ENCODE measurements at places on chromosomes 2 and 18.
A peak's percentile ranks its signal among the peaks of the same experiment; 100 is the strongest.

DNA sequence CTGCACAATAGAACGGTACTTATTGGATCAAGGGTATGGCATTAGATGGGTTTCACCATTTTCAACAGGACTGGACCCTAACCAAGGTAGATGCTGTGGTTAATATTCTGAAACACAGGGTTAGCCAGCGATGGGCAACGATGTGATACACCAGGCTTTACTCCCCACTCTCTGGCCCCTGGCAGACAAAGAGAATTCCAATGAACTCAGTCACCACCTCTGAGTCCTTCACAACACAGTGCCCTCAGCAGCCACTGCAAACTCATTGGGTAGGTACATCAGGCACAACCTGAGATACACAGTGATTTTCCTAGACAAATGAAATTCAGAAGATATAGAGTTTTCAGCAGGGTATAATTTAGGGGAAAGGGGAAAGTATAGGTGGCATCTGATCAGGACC is 634.5 kb downstream of the ZEB2 start:
- DNase-seq, result no peak

- DNase-seq, result no peak
Observed at GRCh38 chr2:4903656-4904348, 788.4 kb upstream of the SOX11 start.

DNA sequence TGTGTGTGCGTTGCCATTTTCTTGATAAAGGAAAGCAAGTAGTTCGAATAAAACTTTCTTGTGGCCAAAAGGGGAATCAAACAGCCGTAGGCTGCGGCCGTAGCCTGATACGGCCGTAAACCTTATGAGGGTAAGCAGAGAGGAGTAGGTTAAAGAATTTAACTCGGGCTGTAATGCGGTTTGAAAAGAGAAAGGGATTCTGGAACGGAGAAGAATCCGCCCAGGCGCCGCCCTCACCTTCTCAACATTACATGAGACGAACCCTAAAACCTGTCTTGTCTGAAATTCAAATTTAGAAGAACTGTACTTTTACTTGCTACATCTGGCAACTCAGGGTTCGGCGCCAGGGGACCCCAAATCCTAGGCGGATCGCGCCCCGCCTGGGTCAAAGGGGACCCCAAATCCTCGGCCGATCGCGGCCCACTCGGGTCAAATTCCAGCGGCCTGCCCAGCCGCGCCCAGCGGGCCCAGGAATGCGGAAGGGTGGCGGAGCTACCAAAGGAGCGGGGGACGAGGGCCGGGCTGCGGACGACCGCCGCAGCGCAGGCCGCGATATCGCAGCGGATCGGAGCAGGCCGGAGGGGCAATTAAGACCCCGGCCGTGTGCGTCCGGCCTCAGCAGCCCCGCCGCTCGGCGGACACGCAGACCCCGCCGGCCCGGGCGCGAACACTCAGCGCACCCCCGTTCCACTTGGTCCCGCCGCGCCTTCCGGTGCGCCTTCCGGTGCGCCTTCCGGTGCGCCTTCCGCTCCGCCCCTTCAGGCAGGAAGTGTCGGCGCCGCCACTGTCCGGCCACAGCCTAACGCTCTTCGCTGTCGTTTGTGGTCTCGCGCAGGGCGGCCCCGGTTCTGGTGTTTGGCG is at the start of gene MYL12B:
Gene MYL12B, plus strand, starts transcription at position 761 of the 861 bp plus-strand sequence. CDS start 10,766 bp downstream, outside the sequence.
- peak; percentile 67 for DNase-seq

- DNase-seq, result no peak
Observed at GRCh38 chr2:44932079-44932478, 9.4 kb upstream of the SIX3 start.

- no peak for DNase-seq
Observed at GRCh38 chr2:191620144-191620543, 57.8 kb upstream of the NABP1 start.

- no peak for DNase-seq
Observed at GRCh38 chr2:17814601-17815000, 1.7 kb upstream of the MSGN1 start.

GRCh38 chr2:121774235-121774634 is 18.8 kb downstream of the TSN start:
- DNase-seq, result no peak

GRCh38 chr2:241412144-241412543 is 56.1 kb downstream of the FARP2 start:
- DNase-seq, result no peak

- DNase-seq, result no peak
Observed at GRCh38 chr2:10352361-10352760, 49.7 kb downstream of the HPCAL1 start.

DNA sequence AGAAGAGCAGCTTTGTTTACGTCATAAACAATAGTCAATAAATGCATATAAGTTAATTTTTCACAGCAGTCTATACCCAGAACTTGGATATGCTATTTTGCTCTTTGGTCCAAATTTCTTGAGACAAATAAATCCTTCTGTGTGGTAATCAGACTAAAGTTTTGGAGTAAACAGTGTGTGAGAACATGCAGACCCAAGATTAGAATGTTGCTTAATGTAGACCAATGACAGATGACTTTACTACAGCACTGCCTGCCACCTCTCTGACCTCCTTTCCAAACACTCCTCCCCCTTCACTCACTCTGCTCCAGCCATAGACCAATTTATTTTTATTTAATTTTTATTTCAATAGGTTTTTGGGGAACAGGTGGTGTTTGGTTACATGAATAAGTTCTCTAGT is 115.3 kb upstream of the TANK start:
- no peak for DNase-seq

DNA sequence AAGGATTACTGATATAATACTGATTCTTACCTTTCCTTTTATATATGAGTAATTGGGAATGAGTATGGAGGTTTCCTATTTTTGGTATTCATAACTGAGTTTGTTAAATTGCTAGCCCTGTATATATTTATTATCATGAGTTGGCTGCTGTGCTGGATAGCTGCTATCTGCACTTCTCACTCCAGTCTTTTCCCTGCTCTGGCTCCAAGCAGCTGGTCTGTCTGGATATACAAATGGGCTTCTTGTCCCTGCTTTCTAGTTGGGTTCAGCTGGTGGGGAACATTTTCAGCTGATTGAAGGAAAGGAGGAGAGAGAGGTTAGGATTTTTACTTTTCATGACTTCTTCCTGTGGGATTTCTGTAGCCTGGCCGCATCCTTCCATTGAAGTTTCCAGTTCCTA is 41.2 kb downstream of the AGFG1 start:
- no peak for DNase-seq

GRCh38 chr2:8677646-8678592 is 3.9 kb upstream of the ID2 start:
- no peak for DNase-seq

GRCh38 chr2:99187011-99187410 is 6.0 kb downstream of the MRPL30 start:
- DNase-seq, result no peak

- no peak for DNase-seq
Observed at GRCh38 chr2:166404831-166405568, 29.3 kb upstream of the SCN9A start.

GRCh38 chr2:86821842-86822241 is 31.1 kb upstream of the CD8A start:
- no peak for DNase-seq

GRCh38 chr2:10305254-10305635 is 2.5 kb downstream of the HPCAL1 start:
- peak; percentile 15 for DNase-seq

DNA sequence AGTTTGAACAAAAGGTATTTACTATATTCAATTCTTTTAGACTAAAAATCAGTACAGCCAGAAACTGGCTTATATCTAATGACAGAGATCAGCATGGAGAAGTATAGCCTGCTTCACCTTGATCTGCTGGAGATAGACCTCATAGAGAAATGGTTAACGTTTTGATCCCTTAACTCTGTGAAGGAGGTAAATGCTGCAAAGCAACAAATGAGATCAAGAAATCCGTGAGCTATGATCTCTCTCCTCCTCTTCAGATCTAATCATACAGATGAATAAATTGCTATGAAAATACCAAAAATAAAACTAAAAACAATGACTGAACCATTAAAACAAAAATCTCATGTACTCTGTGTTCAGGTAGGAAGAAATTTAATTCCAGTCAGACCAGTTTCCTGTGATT is 42.8 kb downstream of the KLHL14 start:
- no peak for DNase-seq
